T-helper 9 cell (primary cell): ENCODE measurements at places on chromosomes 1 and 21.

DNA sequence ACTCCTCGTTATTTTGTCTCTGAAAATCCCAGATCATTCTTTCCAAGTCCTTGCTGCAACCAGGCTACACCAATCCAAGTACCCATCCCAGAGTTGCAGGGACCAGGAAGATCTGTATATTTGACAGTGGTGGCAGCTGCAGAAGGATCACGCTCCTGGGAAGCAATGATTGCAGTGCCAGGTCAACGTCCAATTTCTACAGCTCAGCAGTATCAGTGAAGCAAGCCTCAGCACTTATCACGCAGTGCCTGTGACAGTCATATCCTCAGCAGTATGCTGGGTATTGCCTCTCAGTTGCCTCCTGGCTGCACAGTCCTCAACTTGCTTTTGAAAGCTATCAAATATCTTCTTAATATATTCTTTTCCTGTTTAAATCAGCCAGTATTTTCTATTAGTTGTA lies 66.7 kb downstream of the BARHL2 start:
- no peak for DNase-seq

GRCh38 chr1:149903836-149904491 lies 4.6 kb downstream of the BOLA1 start:
- no peak for DNase-seq

- no peak for DNase-seq
Observed at GRCh38 chr1:159040893-159041724, 31.4 kb downstream of the IFI16 start.

- no peak for DNase-seq
Observed at GRCh38 chr1:165823552-165824268, 3.7 kb upstream of the UCK2 start.

GRCh38 chr21:41731081-41731480 lies 35.8 kb downstream of the RIPK4 start:
- DNase-seq, result no peak

- DNase-seq, result no peak
Observed at GRCh38 chr1:26130695-26131094, 19.1 kb downstream of the PDIK1L start.

DNA sequence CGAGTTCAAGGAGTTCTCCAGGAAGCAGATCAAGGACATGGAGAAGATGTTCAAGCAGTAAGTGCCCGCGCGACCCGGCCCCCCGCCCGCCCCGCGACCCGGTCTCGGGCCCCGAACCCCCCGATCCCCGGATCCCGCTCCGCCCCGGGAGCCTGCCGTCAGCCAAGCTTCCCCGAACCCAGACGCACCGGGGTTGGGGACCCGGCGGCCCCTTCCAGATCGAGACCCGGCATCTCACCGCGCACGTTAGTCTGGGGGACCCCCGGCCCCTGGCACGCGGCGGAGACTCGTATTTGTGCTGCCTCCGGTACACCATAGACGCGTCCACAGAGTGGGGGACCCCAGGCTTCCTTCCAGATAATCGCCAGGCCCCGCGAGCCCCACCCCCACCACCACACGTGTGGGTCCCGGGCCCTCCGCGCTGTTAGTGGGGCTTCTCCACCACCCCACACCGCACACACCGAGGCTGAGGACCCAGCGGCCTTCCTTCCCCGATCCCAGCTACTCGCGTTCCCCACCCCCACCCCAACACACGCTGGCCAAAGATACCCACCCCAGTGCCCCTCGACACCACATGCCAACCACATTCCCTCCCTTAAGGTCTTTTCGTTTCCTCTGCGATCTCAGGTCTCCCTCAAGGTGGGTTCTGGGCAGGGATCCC lies 665 bp downstream of the EFHD2 start:
- no peak for DNase-seq

- DNase-seq, result no peak
Observed at GRCh38 chr1:99537886-99538617, 107.9 kb upstream of the PALMD start.

- no peak for DNase-seq
Observed at GRCh38 chr1:240906477-240906876, 294.5 kb upstream of the GREM2 start.

- DNase-seq, result no peak
Observed at GRCh38 chr1:151352021-151352718, 5.1 kb upstream of the RFX5 start.

GRCh38 chr1:227885648-227886502 lies 61.9 kb downstream of the WNT9A start:
- DNase-seq, result no peak

- no peak for DNase-seq
Observed at GRCh38 chr1:97334454-97334853, 586.4 kb downstream of the DPYD start.

DNA sequence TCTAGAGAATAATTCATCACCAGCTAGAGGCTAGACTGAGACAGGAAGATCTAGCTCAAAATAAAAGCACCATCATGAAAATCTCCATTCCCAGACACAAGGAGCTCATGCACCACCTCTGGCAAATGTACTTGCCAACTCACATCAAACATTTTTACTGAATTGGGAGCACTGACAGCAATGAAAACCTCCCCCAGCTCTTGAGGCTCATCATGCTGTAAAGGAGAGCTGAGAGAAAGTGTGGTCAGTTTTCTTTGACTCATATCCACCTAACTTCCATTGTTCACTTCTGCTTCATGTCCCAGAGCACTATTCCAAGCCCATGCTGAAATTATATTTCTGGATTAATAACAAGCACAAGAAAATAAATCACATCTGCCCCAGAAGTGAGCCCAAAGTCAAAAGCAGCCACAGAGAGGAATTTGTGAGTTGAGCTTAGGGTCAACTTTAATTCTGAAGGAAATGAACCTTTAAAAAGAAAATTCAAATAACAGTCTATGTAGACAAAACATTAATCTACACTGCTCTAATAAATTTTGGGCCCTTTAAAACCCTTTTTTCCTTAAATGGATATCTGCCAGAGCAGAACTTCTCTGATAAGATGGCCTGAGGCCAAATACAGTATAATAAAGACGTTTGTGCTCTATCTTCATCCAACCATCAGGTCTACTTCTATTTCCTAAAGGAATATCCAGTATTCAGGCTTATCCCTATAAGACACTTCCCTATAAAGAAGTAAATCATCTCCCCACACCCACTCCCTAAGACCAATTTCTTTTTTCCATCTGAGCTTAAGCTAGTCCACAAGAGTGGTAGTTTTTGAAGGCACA lies 85.9 kb upstream of the ADAM30 start:
- DNase-seq, result no peak

DNA sequence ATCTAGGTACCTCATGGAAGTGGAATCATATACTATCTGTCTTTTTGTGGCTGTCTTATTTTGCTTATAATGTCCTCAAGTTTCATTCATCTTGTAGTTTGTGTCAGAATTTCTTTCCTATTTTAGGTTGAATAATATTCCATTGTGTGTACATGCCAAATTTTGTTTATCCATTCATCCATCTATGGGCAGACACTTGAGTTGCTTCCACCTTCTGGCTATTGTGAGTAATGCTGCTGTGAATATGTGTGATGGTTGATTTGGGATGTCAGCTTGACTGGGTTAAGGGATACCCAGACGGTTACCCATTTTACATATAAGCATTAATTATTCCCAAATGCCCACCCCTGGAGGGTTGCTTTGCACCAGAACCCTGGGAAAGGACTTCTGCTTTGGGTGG lies 477.5 kb downstream of the PTPRU start:
- DNase-seq, result no peak

- no peak for DNase-seq
Observed at GRCh38 chr1:206655471-206655882, 20.1 kb downstream of the DYRK3 start.

DNA sequence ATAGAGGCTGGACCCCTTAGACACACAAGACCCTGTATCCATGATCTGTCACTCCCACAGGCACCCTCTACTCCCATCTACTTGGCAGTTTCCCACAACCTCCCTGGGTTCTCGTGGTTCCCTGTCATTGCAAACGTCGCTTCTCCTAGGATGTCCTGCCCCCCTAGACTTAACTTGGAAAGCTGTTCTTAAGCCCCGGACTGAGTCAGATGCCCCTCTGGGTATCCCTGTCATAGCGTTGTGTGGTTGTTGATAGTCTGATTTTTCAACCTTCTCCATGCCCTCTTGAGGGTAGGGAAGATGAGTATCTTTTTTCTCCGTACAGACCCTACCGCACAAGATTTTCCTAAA lies 11.8 kb downstream of the RCC1 start:
- DNase-seq, result no peak

GRCh38 chr1:30596891-30597290 lies 126.5 kb downstream of the MATN1 start:
- DNase-seq, result no peak

DNA sequence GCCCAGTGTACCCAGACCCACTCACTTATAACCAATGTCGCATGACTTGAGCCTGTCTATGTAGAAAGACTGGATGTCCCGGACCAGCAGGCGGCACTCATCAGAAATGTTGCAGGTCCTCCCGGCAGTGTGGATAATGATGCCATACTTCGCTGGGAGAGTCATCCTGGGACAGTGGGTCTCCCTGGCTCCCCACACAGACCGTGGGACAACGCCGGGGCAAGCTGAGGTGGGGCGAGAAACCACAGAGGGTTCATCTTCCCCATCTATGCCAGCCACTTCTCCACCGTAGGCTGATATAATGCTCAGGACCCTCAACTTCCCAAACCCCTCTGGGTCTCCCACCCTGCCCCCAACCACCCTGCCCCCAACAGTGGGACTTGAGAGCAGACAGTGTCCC lies 8.3 kb downstream of the PGLYRP4 start:
- no peak for DNase-seq

GRCh38 chr1:181637998-181638397 lies 154.7 kb downstream of the CACNA1E start:
- no peak for DNase-seq

- no peak for DNase-seq
Observed at GRCh38 chr1:205665201-205666045, 14.9 kb downstream of the SLC45A3 start.

DNA sequence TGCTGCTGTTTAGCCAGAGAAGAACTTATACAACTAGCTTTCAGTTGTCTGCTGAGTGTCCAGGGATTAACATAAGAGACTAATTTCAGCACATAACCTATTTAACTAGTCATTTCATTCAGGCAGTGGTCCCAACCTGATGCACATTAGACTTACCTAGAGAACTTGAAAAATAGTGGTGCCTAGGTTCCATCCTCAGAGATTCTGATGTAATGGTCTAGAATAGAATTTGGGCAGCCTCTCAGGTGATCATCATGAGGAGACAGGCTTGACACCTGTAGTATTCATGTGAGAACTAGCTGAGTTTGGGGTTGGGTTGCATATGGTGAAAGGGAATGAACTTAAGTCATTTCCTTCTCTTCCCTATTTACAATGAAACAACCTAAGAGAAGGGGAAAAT lies 24.8 kb downstream of the CNST start:
- DNase-seq, result no peak

- DNase-seq, result no peak
Observed at GRCh38 chr1:2152954-2153353, 41.6 kb downstream of the FAAP20 start.

DNA sequence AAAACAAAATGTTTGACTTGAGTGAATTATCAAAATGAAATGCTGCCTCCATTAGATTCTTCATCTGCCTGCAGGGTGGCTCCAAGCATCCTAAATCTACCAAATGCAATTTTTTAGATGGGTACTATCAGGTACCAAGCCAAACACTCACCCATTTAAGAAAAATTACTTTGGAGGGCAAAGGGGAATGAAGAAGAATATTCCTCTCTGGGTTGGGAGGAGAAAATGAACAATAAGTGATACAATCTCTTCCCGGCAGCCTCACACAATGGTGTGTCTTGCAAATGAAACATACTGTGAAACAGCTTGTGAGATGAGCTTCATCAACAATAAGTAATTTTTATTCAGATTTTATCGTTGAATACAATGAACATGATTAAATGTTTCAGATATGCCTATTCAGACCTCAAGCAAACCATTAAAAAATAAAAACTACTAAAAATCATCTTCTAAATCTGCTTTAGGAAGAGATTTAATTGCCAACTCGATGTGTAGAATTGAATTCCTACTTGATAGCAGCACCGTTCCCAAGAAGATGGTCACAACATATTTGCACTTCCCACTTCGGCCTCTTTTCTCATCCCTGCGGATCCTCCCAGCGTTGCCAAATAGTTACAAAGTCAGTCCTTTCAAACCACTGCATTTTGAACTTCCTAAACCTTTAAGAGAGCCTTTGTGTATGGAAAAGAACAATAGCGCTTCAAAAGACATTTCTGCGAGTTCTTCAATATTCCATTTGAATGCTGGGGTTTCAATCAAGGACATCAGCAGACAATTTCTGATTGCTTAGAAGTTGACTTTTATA lies 2.7 kb downstream of the DAB1 start:
- no peak for DNase-seq

DNA sequence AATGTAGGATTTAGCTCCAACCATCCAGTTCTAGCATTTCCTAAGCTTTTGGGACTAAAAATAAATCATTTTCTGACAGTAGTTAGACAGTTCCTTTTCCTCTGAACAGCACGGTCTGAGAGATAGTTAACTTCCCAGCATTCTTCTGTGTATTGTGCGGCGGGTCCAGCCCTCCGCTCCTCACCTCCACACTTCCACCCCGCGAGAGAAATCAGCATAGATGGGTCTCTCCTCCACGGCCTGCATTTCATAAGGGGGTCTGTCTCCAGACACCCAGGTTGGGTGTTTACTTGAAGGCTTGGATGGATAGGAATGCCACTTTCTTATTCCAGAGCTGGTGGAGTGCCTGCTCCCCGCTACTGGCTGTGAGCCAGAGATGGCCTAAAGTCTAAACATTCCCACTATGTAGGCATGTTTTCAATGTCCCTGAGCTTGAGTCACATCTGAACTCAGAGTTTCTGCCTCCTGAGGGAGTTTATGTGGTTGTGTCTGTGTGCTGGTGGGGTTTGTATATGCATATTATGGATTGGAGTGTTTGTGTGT lies 38.0 kb upstream of the PPP2R5A start:
- no peak for DNase-seq

GRCh38 chr1:94101613-94102525 lies 19.1 kb downstream of the ABCA4 start:
- no peak for DNase-seq

DNA sequence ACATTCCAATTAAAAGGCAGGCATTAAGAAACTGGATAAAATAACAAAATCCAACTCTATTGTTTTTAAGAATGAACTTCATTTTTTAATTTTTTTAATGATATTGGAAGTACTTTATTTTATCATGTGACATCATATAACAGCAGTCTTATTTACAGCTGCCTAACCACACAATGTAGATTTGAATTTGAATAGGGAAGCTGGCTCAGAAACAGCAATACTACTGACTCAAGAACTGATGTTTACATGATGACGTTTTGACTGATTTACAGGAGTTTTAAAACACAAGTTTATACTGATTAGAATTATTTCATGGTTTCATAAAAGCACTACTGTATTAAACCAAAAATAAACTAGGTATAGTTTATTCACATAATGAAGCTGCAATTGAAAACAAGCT lies 348.7 kb upstream of the NR5A2 start:
- no peak for DNase-seq

GRCh38 chr1:64090436-64090835 lies 113.0 kb upstream of the UBE2U start:
- DNase-seq, result no peak

- no peak for DNase-seq
Observed at GRCh38 chr1:51340380-51340779, 10.0 kb upstream of the TTC39A start.
